ENCODE measurements at places on chromosomes 3 and 15. TPM values are rescaled to one million over a fixed set of nuclear protein-coding genes. Genes with fewer than 3 reads are reported as not detected.

The ABI3BP gene
- 0.24 TPM for polyA plus RNA-seq

The INSYN1 gene
- 0.03 TPM for polyA plus RNA-seq

The CFAP20DC gene
- polyA plus RNA-seq, result 5.9 TPM

The MOBP gene
- polyA plus RNA-seq, result not detected

The COL6A5 gene
- polyA plus RNA-seq, result not detected

The NLGN1 gene
- polyA plus RNA-seq, result not detected

The LIPH gene
- polyA plus RNA-seq, result 0.18 TPM

The ITPKA gene
- polyA plus RNA-seq, result 0.63 TPM

The ARNT2 gene
- polyA plus RNA-seq, result 0.34 TPM

The NR2E3 gene
- polyA plus RNA-seq, result 0.03 TPM

The BTLA gene
- polyA plus RNA-seq, result not detected

The NR1I2 gene
- polyA plus RNA-seq, result not detected

The LRRC31 gene
- polyA plus RNA-seq, result not detected

The NMB gene
- polyA plus RNA-seq, result 4.0 TPM

The CD80 gene
- not detected for polyA plus RNA-seq

The EXD1 gene
- polyA plus RNA-seq, result 0.08 TPM

The SEMA5B gene
- polyA plus RNA-seq, result 0.11 TPM

The GUCA1C gene
- 0.15 TPM for polyA plus RNA-seq

The TP63 gene
- polyA plus RNA-seq, result 144 TPM

The ASB14 gene
- not detected for polyA plus RNA-seq

The ELL3 gene
- 2.8 TPM for polyA plus RNA-seq

The RETNLB gene
- polyA plus RNA-seq, result not detected

The UBAP1L gene
- 0.31 TPM for polyA plus RNA-seq

The SNAP23 gene
- 21.7 TPM for polyA plus RNA-seq

The LMCD1 gene
- polyA plus RNA-seq, result 4.4 TPM

The PP2D1 gene
- polyA plus RNA-seq, result not detected

The SERPINI2 gene
- polyA plus RNA-seq, result not detected

The FBXL22 gene
- 0.20 TPM for polyA plus RNA-seq

The TMEM45A gene
- 21.3 TPM for polyA plus RNA-seq

The MESP2 gene
- polyA plus RNA-seq, result 0.10 TPM

The AP4E1 gene
- 4.1 TPM for polyA plus RNA-seq

The NIT2 gene
- 46.3 TPM for polyA plus RNA-seq

The GRM2 gene
- 0.09 TPM for polyA plus RNA-seq

The GTF2A2 gene
- polyA plus RNA-seq, result 65.5 TPM

The LTK gene
- polyA plus RNA-seq, result not detected

The ARRDC4 gene
- 8.9 TPM for polyA plus RNA-seq
